ENCODE measurements at places on chromosomes 5 and 9.

- DNase-seq: no peak
Observed at GRCh38 chr5:179112469-179113142, 52.4 kb downstream of the ZNF354C start.

- no peak for DNase-seq
Observed at GRCh38 chr5:107698286-107698685, 27.5 kb upstream of the EFNA5 start.

DNA sequence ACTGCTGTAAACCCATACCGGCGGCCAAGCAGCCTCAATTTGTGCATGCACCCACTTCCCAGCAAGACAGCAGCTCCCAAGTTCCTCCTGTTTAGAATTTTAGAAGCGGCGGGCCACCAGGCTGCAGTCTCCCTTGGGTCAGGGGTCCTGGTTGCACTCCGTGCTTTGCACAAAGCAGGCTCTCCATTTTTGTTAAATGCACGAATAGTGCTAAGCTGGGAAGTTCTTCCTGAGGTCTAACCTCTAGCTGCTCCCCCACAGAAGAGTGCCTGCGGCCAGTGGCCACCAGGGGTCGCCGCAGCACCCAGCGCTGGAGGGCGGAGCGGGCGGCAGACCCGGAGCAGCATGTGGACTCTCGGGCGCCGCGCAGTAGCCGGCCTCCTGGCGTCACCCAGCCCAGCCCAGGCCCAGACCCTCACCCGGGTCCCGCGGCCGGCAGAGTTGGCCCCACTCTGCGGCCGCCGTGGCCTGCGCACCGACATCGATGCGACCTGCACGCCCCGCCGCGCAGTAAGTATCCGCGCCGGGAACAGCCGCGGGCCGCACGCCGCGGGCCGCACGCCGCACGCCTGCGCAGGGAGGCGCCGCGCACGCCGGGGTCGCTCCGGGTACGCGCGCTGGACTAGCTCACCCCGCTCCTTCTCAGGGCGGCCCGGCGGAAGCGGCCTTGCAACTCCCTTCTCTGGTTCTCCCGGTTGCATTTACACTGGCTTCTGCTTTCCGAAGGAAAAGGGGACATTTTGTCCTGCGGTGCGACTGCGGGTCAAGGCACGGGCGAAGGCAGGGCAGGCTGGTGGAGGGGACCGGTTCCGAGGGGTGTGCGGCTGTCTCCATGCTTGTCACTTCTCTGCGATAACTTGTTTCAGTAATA lies at the start of gene FXN:
Gene FXN (plus strand): TSS at position 315 of the 871 bp plus-strand sequence. CDS start 31 bp downstream, at position 346.
- DNase-seq: peak; percentile 8

DNA sequence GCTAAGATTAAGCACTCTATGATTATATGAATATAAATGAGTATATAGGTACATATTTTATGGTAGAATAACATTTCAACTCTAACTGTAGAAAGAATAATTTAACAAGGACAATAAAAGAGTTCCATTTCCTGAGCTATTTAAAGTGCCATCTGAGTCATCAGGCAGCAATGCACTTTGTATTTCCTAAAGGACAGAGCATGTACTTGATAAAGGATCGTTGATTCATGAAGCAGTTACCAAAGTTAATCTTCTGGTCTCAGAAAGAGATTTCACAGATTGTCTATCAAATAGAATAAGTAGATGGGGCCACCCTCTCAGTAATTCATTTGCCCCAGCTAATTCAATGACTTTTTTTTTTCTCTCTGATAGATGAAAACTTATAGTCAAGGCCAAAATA lies 747.8 kb downstream of the CDH18 start:
- no peak for DNase-seq

GRCh38 chr5:79829260-79829659 lies 139.6 kb downstream of the CMYA5 start:
- DNase-seq: no peak

All from NCI-H2081 treated with DMSO at 0.1 percent for 48 hours (cell line).